ENCODE measurements at places on chromosomes 2 and 18. TPM values are rescaled to one million over a fixed set of nuclear protein-coding genes. Genes with fewer than 3 reads are reported as not detected.

Gene SERPINB2
- total RNA-seq = 0.99 TPM

Gene ADRA2B
- total RNA-seq = 4.6 TPM

Gene UGT1A8
- total RNA-seq = not detected

Gene HRH4
- total RNA-seq = 0.23 TPM

Gene CLEC4F
- not detected for total RNA-seq

Gene CFAP65
- 0.23 TPM for total RNA-seq

Gene CYP1B1
- 141 TPM for total RNA-seq
